ENCODE measurements at places on chromosomes 6 and 20. TPM values are rescaled to one million over a fixed set of nuclear protein-coding genes. Genes with fewer than 3 reads are reported as not detected.

- peaks cover 22% of the 10 kb centered on the region for H3K36me3 ChIP-seq
- no peaks in the 10 kb centered on the region for H3K27me3 ChIP-seq
- peaks cover 77% of the 10 kb centered on the region for H3K4me1 ChIP-seq
- H3K4me3 ChIP-seq: no peak overlapping the region
- no peak for DNase-seq
- peak overlapping the region; percentile 23 for H3K27ac ChIP-seq
Measured at GRCh38 chr6:13462458-13463327, 24.7 kb downstream of the GFOD1 start.

The LRRC1 gene
- 1.9 TPM for total RNA-seq

- no peaks in the 10 kb centered on the region for H3K27me3 ChIP-seq
- H3K36me3 ChIP-seq: peaks cover 50% of the 10 kb centered on the region
- no peak overlapping the region for H3K27ac ChIP-seq
- H3K4me3 ChIP-seq: no peak overlapping the region
- no peak for DNase-seq
Measured at GRCh38 chr20:45965169-45966002, 6.6 kb downstream of the ZNF335 start.

DNA sequence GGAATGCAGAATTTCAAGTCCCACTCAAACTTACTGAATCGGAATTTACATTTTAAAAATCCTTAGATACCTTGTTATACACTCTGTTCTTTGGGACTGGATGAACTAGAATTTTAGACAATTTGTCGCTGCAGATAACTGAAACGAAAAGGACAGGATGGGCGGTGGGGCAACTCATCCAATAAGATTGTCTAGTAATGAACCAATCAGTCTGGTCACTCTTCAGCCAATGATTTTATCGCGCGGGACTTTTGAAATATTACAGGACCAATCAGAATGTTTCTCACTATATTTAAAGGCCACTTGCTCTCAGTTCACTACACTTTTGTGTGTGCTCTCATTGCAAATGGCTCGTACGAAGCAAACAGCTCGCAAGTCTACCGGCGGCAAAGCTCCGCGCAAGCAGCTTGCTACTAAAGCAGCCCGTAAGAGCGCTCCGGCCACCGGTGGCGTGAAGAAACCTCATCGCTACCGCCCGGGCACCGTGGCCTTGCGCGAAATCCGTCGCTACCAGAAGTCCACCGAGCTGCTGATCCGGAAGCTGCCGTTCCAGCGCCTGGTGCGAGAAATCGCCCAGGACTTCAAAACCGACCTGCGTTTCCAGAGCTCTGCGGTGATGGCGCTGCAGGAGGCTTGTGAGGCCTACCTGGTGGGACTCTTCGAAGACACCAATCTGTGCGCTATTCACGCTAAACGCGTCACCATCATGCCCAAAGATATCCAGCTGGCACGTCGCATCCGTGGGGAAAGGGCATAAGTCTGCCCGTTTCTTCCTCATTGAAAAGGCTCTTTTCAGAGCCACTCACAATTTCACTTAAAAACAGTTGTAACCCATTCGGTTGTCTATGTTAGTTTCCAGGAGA is 41.9 kb upstream of the HFE start:
- peak overlapping the region; percentile 96 for H3K27ac ChIP-seq
- DNase-seq: peak; percentile 85
- peaks cover 2% of the 10 kb centered on the region for H3K36me3 ChIP-seq

DNA sequence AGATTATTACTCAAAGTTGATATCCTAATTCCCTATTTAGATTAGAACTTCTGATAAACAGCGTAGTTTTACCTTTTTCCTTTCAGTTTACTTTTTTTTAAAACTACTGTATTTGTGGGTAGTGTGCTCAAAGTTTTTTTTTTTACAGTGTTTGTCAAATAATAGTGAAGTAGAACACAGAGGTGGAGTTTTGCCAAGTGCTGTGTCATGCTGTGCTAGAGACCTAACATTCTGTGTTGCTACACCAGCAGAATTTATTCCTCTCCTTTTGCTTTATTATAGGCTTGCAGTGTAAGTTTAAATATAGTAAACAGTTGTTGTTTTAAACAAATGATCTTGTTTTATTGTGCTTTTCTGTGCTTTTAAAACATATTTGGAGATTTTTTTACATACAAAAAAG is 125.4 kb downstream of the HIVEP1 start:
- DNase-seq: no peak
- H3K4me3 ChIP-seq: no peak overlapping the region
- H3K36me3 ChIP-seq: peaks cover 63% of the 10 kb centered on the region
- H3K27ac ChIP-seq: no peak overlapping the region
